ENCODE measurements at places on chromosomes 1 and 21.

GRCh38 chr1:42968654-42969053 is 10.0 kb upstream of the SLC2A1 start:
- DNase-seq: no peak

- no peak for DNase-seq
These were observed 151.7 kb downstream of the DAB1 start for GRCh38 chr1:57272150-57272549.

- no peak for DNase-seq
These were observed 2.1 kb downstream of the GALNT2 start for GRCh38 chr1:230068952-230069684.

DNA sequence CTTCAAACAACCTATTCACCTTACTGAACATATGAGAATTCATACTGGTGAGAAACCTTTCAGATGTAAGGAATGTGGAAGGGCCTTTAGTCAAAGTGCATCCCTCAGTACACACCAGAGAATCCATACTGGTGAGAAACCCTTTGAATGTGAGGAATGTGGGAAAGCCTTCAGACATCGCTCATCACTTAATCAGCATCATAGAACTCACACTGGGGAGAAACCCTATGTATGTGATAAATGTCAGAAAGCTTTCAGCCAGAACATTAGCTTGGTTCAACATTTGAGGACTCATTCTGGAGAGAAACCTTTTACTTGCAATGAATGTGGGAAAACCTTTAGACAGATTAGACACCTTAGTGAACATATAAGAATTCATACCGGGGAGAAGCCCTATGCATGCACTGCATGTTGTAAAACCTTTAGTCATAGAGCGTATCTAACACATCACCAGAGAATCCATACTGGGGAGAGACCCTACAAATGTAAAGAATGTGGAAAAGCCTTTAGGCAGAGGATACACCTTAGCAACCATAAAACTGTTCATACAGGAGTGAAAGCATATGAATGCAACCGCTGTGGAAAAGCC is 13.2 kb upstream of the EXO5 start:
- no peak for DNase-seq

DNA sequence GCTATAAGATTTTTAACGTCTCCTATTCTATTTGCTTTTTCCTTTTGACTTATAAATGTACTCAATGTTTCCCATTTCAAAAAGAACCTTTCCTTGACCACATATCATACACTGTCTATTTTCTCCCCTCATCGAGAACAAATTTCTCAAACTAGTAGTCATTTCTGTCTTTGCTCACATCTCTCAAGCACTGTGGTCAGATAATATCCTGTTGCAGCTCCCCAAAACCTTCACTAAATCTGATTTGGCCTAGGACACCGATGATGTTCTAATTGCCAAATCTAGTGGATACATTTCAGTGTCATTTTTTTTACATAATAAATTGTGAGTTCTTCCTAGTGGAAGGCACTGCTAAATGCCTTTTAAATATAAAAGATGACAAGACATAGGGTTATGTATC is 19.4 kb downstream of the CXADR start:
- no peak for DNase-seq

- DNase-seq: no peak
These were observed 5.7 kb downstream of the KCNN3 start for GRCh38 chr1:154864189-154864975.

- no peak for DNase-seq
These were observed 300.9 kb downstream of the ASTN1 start for GRCh38 chr1:176863613-176864012.

- no peak for DNase-seq
These were observed 31.4 kb downstream of the FAAP20 start for GRCh38 chr1:2163205-2163604.

GRCh38 chr1:182253319-182253860 is 138.2 kb downstream of the GLUL start:
- no peak for DNase-seq

DNA sequence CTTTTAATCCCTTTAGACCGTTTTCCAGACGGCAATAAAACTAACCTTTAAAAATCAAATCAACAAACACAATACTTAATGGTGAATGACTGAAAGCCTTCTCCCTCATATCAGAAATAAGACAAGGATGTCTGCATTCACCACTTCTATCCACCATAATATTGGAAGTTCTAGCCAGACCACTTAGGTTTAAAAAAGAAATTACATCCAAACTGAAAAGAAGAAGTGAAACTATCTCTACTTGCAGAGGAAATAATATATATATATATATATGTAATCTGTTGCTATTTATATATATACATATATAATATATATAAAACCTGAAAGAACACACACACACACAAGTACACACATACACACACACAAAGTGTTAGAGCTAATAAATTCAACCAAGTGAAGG is 100.4 kb downstream of the BRINP3 start:
- no peak for DNase-seq

DNA sequence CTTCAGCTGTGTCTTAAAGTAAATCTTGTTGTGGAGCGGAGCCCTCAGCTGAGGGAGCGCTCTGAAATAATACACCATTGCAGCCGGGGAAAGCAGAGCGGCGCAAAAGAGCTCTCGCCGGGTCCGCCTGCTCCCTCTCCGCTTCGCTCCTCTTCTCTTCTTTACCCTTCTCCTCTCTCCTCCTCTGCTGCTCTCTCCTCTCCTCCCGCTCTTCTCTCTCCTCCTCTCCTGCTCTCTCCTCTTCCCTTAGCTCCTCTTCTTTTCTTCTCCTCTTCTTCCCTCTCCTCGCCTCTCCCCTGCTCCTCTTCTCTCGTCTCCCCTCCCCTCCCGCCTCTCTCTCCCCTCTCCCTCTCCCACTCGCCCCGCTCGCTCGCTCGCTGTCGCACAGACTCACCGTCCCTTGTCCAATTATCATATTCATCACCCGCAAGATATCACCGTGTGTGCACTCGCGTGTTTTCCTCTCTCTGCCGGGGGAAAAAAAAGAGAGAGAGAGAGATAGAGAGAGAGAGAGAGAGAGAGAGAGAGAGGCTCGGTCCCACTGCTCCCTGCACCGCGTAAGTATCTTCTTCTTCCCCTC is at the start of gene PROX1:
Gene PROX1, plus strand, starts transcription at position 47 of the 580 bp plus-strand sequence. CDS start 8,563 bp downstream, outside the sequence.
- no peak for DNase-seq

- DNase-seq: no peak
These were observed 200.6 kb downstream of the RGS7 start for GRCh38 chr1:241156231-241156965.

- peak; percentile 69 for DNase-seq
These were observed 17.5 kb upstream of the COL6A2 start for GRCh38 chr21:46080171-46081021.

All from ascending aorta (tissue), 2 donors.